NCI-H1092 treated with DMSO at 0.1 percent for 48 hours (cell line): ENCODE measurements at places on chromosomes 1 and 21.
A peak's percentile ranks its signal among the peaks of the same experiment; 100 is the strongest.

GRCh38 chr1:211828584-211829342 is 1.8 kb downstream of the LPGAT1 start:
- DNase-seq, result peak; percentile 43

DNA sequence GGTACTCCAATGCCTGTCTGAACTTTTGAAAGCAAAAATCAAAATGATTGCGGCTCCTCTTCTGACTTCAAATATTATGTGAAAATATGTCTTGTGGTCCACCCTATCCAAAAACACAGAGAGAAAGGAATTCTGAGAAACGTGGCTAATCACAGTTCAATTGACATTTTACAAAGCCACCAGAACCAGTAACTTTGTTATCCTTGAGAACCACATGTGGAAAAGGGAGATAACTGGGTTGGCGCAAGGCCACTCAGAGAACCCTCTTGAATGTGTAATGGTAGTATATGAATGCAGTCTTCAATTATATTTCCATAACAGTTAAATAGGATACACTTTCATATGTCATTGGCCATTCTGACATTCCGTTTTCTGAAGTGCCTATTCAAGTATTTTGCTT is 1030.0 kb upstream of the TMPRSS15 start:
- no peak for DNase-seq

GRCh38 chr1:51268634-51269033 is 32.6 kb downstream of the RNF11 start:
- no peak for DNase-seq

- DNase-seq, result peak; percentile 11
Measured at GRCh38 chr1:170765712-170766330, 101.9 kb downstream of the PRRX1 start.

- DNase-seq, result no peak
Measured at GRCh38 chr1:156586892-156587477, 4.6 kb upstream of the NAXE start.

DNA sequence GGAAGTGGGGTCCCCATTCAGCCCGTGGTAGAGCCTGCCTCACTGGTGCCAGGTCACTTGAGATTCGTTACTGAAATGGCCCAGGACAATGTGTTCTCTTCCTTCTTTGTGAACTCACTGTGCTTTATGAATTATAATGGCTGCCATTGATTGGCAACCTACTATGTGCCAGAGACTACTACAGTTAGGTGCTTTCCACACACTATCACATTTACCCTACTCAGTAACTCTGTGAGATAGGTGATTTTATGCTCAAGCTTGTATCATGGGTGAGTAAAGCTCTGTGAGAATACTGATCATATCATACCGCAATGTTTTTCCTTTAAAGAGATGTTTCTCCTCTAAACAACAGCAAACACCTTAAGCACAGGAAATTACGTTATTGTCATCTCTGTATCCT is 225.9 kb downstream of the SMYD3 start:
- DNase-seq, result no peak

GRCh38 chr21:44531606-44532564 is 8.1 kb downstream of the KRTAP10-1 start:
- no peak for DNase-seq

- DNase-seq, result no peak
Measured at GRCh38 chr1:5751833-5752745, 240.1 kb downstream of the NPHP4 start.

- DNase-seq, result no peak
Measured at GRCh38 chr1:16237343-16237830, 404 bp upstream of the CPLANE2 start.

GRCh38 chr1:212196355-212196754 is 88.9 kb upstream of the PPP2R5A start:
- no peak for DNase-seq

DNA sequence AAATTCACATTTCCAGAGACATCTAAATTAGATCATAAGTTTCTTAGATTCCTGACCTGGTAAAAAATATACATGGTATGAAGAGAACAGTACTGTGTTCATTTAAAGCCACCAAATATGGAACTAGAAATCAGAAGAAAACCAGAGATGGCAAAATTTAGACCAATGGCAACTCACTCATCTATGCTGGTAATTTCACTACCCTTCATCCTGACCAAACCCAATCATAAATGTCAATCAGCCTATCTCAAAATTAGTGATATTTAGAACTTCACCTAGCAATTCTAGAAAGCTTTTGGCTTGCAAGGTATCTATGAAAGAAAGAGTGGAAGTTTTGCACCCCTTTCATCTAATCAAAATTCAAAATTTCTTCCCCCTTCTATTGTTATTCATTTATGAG is 107.7 kb downstream of the NIBAN1 start:
- no peak for DNase-seq

GRCh38 chr1:30857964-30858363 is 50.6 kb downstream of the SDC3 start:
- DNase-seq, result no peak

DNA sequence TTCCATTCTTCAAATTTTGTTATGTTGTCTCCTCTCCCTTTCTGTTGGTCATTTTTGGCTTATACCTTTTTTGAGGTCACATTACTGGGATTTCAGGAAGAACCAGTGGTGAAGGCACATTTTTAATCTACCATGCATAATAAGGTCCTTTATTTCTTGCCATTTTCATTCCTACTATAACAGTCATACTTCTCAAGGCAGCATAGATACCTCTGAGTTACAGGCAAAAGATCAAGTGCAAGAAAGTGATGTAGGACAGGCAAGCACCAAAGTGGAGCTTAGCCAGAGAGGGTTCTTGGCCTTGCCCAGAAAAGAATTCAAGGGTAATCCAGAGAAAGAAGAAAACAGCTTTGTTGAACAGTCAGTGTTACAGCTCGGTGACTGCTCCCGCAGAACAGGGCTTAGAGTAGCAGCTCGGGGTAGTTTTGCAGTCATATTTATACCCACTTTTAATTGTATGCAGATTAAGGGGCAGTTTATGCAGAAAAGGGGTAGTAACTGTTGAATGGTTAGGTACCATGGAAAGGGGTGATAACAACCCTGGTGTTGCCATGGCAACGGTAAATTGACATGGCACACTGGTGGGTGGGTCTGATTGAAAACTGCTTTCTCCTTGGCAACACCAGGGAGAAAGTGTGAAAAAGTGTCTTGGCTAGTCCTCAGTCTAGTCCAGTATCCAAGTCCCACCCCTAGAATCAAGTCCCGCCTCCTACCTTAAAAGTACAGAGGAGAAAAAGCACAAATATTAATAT is 39.6 kb upstream of the DOCK7 start:
- DNase-seq, result no peak

GRCh38 chr1:67459068-67459467 is 28.9 kb upstream of the SERBP1 start:
- DNase-seq, result no peak

DNA sequence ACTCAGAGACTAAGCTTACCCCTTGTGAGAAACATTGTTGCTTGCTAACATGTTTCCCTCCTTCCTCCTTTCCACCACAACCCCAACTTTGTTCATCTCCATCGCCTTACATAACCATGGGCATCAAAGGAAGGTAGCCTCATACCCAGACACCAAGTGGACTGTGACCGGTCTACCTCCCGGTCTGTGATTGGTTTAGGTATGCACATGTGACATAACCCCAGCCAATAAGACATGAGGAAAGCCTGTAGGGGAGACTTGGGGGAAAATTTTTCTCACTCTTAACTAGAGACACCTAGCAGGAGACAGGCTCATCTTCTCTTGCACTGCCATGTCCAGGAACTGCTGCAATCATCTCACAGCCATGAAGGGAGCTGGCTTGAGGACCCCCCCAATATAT is 120.7 kb downstream of the CDC7 start:
- DNase-seq, result no peak

DNA sequence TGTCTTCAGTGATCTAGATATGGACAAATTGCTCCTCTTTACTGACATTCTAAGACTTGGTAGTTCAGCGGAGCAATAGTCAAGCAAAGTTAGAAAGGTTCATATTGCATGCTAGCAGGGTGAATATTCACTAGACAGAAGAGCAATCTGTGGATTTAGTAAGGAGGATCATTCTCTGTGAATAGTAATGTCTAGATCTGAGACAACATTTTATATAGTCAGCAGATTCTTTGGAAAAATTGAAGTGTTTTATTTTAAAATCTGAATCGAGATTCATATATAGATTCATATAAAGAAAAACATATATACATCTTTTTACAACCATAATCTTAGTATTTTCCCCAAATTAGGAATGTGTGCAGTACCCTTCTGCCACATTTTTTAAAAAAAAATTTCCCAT is 274.5 kb upstream of the BRINP3 start:
- no peak for DNase-seq

DNA sequence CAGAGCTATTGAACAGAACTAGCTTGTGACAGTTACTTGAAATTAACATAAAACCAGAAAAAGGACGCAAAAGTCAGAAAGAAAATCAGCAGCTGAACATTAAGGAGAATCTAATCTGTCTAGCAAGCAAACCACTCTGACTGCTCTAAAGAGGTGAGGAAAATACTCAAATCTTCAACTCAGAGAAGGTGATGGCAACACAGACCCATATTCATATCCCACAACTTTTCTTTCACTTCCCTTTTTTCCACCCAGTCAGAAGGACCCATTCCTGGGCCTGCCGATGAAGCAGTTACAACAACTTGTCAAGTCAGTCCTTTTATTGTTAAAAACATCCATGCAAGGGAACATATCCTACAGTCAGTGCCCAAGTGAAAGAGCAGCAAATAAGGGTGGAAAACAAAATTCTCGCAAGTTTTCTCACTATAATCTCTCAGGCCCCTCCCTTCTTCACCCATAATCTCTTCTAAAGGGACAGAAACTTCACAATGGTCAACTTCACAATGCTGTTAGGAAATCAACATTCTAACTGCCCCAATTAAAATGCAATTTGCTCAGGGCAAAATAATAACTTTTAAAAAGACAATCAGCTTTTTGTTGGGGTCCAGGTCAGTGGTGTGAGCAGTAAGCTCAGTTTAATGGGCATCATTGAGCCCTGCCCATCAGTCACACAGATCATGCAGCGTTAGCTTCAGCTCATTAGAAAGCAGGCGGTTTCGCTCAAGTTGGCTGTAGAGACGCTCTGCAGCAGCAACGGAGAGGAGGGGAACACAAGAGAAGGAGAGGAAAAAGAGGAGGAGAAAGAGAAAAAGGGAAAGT is 3.6 kb upstream of the NUP210L start:
- DNase-seq, result no peak

DNA sequence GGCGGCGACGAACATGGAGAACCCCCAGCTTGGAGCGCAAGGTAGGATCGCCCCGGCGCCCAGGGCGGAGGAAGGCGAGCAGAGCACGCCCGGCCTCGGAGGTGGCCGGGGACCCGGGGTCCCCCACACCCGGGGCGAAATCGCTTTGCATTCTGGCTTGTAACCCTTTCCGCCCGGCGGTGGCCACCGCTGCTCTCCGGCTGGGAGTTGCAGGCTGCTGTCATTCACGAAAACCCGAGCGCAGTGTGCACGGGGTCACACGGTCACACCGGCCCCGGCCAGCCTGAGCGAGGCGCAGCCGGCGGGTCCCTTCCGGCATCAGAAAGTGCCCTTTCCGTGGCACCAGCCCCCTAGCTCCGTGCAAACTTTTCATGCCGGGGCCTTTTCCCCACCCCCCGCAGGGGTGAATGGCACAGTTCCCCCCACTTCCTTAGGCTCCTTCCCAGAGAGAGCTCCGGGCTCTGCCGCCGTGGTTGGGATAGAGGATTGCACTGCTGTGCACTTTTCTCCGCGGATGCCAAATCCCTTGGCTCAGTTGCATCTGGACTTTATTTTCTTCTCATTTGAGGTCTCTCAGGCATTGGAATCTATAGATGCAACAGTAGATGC is 802 bp downstream of the KAZN start:
- peak; percentile 41 for DNase-seq

- DNase-seq, result no peak
Measured at GRCh38 chr1:180551997-180552396, 6.8 kb upstream of the OVAAL start.

GRCh38 chr1:241902391-241903065 is 54.5 kb downstream of the EXO1 start:
- no peak for DNase-seq

DNA sequence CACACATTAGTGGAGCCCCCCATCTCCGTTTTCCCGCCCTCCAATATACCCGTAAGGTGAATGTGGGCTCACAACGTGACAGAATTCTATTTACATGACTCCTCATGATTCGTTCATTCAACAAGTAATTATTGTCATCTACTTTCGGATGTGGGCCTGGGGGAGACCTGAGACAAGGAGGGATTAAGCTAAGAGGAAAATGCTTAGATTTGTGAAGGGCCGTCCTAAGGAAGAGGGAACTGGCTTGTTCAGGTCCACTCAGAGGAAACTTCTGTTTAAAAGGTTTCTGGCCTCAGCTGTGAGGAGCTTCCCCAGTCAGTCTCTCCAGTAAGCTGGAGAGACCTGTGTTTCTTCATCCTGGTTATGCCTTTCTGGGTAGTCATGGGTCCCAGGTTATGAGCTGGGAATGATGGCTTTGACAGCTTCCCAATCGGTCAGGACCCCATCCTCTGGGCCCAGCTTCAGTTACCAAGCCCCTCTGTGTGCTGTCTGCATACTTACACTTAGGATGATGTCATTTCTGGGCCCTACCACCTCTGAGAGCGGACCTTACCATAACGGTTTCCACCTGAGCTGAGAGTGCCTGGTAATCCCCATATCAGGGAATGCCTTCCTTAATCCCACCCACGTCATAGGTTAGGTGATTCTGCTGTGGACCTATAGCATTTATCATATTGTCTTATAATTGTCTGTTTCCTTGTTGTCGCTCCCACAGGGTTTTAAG is 687 bp upstream of the ERI3 start:
- DNase-seq, result no peak

GRCh38 chr1:22639286-22639685 is 2.9 kb downstream of the C1QA start:
- no peak for DNase-seq

GRCh38 chr1:91549041-91549735 is 48.5 kb downstream of the CDC7 start:
- DNase-seq, result no peak

GRCh38 chr21:43708745-43709381 is 10.1 kb upstream of the PDXK start:
- no peak for DNase-seq

DNA sequence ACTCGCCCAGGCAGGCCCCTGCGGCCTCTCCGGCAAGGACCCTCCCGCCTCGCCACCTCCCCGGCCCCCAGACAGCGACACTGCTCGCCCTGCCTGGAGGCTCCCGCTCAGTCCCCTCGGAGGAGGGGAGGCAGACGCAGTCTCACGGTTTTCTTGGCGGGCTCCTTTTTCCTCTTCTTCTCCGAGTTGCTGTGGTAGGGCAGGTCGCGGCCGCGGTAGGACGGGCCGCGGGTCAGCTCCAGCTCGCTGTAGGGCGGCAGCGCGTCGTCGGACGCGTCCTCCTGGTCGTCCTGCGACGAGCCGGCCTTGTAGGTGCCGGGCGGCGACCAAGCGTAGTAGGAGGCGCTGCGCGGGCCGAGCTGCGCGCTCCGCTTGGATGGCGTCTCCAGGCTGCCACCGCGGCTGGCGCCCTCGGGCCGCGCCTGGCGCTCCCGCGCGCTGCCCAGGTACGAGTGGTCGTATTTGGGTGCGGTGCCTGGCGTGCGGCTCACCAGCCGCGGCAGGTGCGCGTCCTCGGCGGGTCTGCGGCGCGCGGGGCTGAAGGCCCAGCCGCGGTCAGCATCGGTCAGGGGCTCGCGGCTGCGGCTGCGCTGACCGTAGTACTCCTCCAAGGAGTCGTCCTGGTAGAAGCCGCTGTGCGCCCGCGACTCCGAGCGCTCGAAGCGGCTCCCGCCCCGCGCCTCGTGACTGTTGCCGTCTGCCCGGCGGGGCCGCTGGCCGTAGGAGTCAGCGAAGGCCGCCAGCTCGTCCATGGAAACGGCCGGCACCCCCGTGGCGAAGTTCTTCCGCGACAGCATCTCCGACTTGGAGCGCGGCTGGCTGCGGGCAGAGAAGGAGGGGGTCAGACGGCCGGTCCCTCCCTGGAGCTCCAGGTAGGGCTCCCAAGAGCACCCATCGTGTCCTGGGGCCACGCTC is 44.8 kb upstream of the TADA1 start:
- no peak for DNase-seq

GRCh38 chr1:212344905-212345304 is 59.7 kb downstream of the PPP2R5A start:
- DNase-seq, result no peak
